ENCODE measurements at places on chromosomes 3 and 15. TPM values are rescaled to one million over a fixed set of nuclear protein-coding genes. Genes with fewer than 3 reads are reported as not detected.

PLEKHO2 gene
- total RNA-seq = 11.6 TPM

KBTBD8 gene
- 3.2 TPM for total RNA-seq

MESP1 gene
- total RNA-seq = 0.75 TPM

HTR3E gene
- not detected for total RNA-seq

SERPINI2 gene
- 0.04 TPM for total RNA-seq

RASSF1 gene
- 33.9 TPM for total RNA-seq

TRH gene
- total RNA-seq = 0.13 TPM

NPAP1 gene
- not detected for total RNA-seq

CLDN1 gene
- 2.1 TPM for total RNA-seq

RHCG gene
- not detected for total RNA-seq

KPNA1 gene
- 22.7 TPM for total RNA-seq

CCDC80 gene
- total RNA-seq = 71.0 TPM

HSPBAP1 gene
- 6.9 TPM for total RNA-seq

CLDN16 gene
- total RNA-seq = not detected

WDR93 gene
- total RNA-seq = 0.04 TPM

SPTBN5 gene
- total RNA-seq = 6.3 TPM

RBP2 gene
- total RNA-seq = not detected

LOXL1 gene
- total RNA-seq = 20.0 TPM

Data from muscle of leg (tissue), 16 donors.